ENCODE measurements at places on chromosomes 2 and 18.

- no peak for DNase-seq
These were observed 221.6 kb downstream of the GPD2 start for GRCh38 chr2:156657809-156658208.

DNA sequence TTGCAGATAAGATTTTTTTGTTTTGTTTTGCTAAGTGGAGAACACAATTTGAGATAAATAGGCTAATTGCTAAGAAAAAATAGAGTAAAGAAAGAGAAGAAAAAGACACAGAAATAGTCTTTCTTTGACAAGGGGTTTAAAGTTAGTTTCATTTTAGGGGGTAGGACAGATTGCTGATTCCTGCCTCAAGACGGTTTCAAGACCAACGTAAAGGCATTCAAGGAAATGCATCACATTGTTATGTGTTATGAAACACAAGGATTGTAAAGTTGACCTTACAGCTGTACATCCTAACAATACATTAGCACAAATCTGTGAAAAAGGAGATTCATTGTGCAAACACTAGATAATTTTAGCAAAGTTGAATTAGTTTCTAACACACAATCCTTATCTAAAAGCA, 22.7 kb upstream of the ETAA1 start:
- no peak for DNase-seq

- no peak for DNase-seq
These were observed 259.8 kb downstream of the IKZF2 start for GRCh38 chr2:212891580-212891979.

DNA sequence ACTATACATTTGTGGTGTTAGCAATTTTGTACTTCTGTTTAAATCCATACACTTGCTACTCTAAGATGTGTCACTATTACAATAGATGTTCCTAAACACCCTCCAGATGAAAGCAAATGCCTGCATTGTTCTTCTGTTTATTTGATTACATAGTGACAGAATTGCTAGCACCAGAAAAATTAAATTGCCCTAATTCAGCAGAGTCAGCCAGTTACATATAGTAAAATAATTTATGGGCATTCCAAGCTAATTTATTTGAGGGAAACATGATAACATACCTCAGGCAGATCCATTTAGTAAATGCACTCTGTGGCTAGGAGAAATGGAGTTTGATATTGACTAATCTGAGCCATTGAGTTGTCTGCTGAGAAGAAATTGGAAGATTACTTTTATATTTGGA, 347.1 kb upstream of the FSIP2 start:
- DNase-seq = no peak

- no peak for DNase-seq
These were observed 464.2 kb upstream of the NRP2 start for GRCh38 chr2:205218056-205218455.

DNA sequence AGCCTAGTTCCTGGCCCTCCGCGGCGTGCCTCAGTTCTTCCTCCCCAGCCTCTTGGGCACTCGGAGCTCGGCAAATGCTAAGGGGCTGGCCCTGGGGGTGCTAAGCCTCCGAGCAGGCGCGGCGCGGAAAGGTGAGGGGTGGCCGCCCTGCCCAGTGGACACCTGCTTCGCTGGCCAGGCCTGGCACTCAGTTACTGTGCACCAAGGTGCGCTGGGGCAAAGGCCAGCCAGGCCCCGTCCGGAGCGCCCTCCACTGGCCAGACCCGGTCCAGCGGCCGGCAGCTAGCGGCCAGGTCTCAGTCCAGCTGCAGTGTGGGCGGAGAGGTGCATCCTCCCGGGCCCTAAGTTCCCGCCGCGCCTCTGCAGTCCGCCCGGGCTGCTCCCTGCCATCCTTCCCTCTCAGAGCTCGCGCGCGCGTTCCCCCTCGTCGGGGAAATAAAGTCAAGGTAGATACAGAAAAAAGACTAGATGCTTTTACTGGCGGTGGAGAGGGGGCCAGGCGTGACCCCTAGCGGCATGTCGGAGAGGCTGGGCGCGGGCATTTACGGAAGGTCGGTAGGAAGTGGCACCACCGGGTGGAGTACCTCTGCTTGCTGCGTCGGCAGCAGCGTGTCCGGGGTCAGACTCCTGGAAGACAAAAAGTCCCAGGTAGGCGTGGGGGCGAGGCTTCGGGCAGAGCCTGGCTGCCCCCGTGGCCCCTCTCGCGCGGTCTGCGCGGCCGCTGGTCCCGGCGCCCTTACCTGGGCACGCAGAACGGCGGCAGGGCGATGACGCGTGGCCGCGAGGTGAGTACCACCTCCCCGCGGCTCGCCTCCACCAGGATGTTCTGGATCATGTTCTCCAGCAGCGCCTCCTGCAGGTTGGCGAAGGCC, 9.4 kb upstream of the CRYBA2 start:
- no peak for DNase-seq

GRCh38 chr2:167187049-167187727, 298.9 kb downstream of the XIRP2 start:
- no peak for DNase-seq

GRCh38 chr18:27621236-27621890, 436.3 kb upstream of the CHST9 start:
- DNase-seq = no peak

GRCh38 chr2:109238580-109238979, 109.6 kb downstream of the SH3RF3 start:
- DNase-seq = peak; percentile 75

DNA sequence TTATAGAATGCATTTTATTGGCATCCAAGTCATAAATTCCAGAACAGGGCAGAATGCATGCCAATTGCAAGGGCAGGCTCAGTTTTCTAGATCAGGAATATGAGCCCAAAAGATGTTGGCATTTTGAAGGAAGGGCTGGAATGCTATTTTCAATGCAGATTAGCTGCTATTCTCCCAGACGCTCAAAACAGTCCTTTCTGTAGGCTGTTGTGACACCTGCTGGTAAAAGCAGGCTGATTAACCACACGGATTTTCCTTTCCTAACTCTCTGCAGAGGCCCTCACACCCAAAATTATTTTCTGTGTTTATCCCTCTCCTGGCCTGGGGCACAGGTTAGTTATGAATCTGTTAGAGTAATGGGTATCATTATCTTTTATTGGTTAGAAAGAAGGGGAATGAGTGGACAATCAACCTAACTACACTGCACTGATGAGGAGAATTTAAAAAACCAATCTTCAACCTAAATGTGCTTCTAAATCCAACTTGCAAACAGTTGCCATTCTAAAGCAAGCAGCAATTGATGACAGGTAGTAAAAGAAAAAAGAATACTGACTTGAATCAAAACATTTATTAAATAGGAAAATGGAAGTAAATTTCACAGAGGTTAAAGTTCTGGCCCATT, 94.0 kb downstream of the PLA2R1 start:
- peak; percentile 22 for DNase-seq

DNA sequence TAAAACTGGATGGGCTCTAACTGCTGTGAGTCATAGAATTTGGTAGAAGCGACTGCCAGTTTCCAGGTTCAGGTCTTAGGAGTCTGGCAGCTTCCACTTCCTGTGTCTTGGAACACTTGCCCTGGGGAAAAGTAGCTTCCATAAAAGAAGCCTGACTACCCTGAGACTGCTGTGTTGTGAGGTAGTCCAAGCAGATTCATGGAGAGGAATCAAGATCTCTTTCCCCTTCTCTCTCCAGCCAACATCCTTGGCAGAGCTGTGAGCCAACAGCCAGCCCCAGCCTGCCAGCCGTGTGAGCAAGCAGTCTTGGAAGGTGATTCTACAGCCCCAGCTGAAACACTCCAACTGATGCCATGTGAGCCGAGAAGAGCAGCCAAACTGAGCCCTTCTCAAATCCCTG, 33.7 kb downstream of the SLC20A1 start:
- no peak for DNase-seq

DNA sequence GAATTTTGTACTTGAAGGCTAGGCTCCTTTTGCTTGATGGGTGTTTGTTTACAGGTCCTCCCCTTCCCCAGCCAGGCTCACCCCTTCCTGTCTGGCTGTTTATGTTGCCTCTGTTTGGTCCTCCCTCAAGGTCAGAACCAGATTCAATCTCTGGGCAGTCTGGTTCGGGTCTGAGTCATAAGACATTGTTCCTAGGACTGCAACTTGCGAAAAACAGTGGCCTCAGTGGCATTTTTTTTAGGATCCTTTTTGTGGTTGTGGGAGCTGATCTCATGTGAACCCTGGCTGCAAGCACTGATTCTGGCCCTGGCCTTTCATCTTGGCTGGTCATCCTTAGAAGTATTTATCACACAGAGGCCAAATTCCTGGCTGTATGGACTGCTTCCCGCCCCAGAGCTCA, 370.4 kb downstream of the CLIP4 start:
- no peak for DNase-seq

- DNase-seq = no peak
These were observed 75.9 kb downstream of the SH3BP4 start for GRCh38 chr2:235027558-235028214.

DNA sequence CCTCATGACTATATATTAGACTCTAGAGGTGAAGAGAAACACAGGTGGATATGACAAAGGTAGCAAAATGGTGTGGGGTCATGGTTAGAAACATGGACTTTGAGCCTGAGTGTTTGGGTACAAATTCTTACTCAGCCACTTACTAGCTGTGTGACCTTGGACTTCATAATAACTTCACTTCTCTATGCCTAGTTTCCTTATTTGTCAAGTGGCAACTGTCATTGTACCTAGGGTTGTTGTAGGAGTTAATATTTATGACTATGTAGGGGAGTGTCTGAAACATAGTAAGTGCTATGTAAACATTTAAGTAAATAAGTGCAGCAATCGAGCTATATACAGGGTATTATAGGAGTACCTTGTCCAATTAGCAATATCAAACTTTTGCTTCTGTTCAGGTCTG, 49.7 kb upstream of the RAPH1 start:
- no peak for DNase-seq

DNA sequence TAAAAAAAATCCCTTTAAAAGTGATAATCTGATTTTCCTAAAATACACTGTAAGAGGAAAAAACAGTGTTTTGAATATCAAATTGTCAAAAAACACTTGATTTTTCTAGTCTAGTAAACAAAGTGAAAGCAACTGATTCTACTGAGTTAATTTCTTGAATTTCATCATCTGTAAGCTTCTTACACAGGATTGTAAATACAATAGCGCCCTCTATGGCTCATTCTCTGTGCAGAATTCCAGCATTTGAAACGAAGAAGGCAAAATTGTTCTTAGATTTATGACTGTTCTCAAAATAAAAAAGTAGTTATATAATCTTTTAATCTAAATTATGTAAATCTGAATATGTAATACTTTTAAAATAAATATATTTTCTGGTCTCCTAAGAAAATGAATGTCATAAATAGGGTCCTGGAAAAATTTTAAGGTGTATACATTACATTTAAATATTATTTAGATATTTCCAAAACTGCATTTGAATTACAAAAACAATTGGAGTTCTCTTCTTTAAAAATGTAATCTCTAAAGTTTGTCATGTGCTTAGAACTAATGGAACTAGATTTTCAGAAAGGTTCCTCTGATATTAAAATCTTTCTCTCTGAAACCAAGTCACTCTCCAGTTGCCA, 176.9 kb upstream of the MC4R start:
- DNase-seq = peak; percentile 44

DNA sequence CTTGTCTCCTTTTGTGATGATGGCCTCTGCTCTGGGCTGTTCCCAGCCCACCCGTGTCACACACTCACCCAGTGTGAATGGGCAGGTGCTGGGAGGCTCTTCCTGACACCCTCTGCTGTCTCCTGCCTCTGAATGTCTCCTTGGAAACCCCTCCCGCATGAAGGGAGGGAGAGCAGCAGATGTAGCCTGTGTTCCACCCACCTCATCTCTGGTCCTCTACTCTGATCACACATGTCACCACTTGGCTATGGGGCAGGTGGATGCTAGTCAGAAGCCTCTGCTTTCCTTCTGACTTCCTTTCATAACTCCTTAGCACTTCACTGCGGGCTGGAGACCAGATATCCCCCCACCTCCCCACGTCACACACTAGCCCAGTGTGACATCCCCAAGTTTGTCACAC, 23.9 kb downstream of the EFR3B start:
- DNase-seq = no peak

DNA sequence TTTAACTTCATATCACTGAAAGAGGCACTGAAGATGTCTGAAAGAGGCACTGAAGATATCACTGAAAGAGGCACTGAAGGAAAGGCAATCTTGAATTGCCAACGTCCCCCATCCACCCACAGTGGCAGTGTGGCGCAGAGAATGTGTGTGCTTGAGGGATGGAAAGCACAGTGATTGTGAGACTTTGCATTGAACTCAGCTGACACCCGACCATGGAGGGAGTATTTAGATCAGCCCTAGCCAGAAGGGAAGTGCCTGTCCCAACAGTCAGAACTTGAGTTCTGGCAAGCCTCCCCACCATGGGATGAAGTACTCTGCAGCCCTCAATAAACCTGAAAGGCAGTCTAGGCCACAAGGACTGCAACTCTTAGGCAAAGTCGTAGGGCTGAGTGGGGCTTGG, 33.8 kb downstream of the MAP4K3 start:
- DNase-seq = no peak

DNA sequence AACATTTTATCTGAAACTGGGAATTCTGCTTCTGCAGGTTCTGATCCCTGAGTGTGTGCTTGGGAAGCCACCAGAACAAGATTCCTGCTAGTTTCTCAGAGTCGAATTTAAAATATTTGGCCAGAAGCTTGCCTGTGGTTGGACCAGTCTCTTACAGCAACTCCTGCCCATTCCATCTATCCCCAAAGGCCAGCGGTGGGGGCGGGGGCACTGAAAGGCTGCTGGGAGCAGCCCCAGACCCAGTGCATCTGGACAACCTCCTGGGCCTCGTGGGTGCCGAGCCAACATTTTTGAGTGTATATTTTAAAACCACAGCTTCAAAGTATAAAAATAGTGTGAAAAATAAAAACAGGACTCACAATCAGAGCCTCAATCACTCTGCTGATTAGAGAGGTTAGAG, 38.6 kb upstream of the ZFP36L2 start:
- DNase-seq = no peak

DNA sequence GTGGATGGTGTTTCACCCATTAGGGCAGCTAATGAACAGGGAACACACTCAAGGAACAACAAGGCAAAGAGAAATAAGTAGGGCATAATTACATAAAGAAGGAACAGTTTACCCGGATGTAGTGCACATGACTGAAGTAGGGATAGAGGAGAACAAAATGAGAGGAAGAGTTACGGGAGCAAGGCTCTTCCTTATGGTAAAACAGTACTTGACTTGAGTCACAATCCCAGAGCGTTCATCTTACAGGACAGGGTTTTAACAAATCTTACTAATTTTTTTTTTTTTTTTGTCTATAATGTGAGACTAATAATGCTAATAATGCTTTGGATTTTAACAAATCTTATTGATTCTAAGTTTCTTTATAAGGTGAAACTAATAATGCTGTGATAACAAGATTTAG, 1329.5 kb downstream of the LRP1B start:
- no peak for DNase-seq

DNA sequence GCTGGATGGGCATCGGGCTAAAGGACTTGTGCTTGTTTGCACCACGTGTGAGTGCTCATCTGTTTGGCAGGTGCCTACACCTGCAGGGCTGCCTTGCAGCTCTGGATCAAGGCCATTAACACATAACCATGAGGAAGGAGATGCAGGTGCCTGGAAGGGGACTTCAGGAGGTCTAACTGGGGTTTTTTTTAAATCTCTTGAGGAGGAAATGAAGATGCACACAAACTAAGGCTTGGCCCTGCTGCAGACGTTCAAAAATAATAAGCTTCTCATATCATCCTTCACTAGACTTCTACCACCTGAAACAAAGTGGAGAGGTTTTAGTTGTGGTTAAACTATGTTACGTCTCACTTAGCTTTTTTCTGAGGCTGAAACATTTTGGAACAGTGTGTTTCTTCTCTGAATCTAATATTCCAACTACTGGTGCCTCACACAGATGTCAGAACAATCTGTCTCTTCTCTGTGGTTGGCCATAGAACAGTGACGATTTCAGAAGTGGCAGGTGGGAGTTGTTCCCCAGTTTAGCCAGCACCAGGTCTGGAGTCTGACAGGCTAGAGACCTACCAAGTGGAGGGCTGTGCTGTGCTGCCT, 36.5 kb downstream of the BCL2L11 start:
- no peak for DNase-seq

- no peak for DNase-seq
These were observed 14.9 kb upstream of the E2F6 start for GRCh38 chr2:11480859-11481258.
